ENCODE measurements at places on chromosomes 1 and 21.

DNA sequence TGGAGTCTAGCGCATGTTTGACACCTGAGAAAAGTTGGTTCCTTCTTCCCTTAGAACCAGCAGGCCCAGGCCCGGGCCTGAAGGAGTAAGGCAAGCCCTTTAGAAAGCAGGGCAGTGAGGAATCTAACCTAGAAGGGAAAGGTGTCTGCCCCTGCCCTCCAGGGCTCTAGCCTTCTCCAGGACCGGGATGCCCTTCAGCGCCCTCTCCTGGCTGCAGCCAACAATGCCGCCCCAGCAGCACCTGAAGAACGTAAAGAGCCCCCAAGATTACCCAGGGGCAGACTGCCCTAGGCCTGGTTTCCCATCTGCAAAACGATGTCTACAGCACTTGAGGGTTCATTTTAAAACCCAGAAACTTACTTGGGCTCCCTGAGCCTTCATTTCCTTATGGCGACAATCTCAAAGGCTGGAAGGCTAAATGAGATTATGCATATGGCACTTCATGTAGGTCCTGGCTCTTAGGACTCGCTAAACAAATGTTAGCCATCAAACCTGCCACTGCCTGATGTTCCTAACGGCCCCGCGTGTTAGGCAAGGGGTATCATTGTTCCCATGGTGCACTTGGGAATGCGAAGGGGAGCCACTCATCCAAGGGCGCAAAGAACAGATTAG is 106.7 kb upstream of the KLHDC7A start:
- DNase-seq, result no peak

GRCh38 chr21:21074305-21074704 is 76.1 kb downstream of the NCAM2 start:
- no peak for DNase-seq

GRCh38 chr1:231869364-231869763 is 242.8 kb downstream of the DISC1 start:
- DNase-seq, result no peak

DNA sequence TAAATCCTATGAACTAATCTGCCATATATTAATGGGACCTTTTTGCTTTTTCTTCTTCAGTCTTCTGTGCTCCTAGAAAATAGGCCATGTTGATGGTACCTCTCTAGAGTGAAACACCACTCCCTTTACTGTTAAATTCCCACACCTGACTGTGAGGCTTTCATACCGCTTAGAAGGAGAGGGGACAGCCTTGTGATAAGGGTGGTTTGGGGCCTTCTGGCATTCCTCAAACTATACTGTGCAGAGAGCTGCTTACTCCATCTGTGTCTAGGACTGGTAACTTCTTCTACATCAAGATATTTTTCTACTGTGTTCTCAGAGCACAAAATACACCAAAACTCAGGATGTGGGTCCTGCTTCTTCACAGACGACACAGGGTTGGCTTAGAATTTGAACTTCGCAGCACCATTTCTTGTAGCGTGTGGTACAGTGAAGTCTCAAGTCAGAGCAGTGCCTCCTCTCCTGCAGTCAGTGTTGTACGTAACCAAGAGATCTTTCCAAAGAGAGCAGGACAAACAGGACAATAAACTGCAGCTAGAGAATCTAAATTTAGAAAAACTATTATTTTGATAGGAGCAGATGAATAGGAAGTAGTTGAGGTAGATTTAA is 43.8 kb downstream of the MACO1 start:
- DNase-seq, result no peak

- no peak for DNase-seq
These were observed 10.9 kb upstream of the ABCG1 start for GRCh38 chr21:42208036-42208435.

DNA sequence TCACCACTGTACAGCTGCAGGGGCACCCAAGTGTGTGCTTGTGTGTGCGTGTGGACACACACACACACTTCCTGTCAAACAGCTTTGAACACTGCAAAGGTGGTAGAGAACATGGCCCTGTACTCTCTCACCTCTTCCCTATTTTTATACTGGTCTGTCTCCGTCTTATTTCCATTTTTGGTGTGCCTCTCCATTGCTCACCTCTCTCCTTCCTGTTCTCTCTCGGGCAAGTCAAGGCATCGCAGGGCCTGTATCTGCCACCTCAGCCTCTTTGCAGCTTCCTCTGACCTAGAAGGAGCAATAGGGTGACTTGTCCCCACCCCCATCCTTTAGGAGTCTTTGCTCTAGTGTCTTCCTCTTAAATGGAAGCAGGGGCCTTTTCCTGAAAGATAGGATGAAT is 2.2 kb downstream of the SMCP start:
- DNase-seq, result no peak

- no peak for DNase-seq
These were observed 59.9 kb upstream of the CACNA1E start for GRCh38 chr1:181423301-181423918.

DNA sequence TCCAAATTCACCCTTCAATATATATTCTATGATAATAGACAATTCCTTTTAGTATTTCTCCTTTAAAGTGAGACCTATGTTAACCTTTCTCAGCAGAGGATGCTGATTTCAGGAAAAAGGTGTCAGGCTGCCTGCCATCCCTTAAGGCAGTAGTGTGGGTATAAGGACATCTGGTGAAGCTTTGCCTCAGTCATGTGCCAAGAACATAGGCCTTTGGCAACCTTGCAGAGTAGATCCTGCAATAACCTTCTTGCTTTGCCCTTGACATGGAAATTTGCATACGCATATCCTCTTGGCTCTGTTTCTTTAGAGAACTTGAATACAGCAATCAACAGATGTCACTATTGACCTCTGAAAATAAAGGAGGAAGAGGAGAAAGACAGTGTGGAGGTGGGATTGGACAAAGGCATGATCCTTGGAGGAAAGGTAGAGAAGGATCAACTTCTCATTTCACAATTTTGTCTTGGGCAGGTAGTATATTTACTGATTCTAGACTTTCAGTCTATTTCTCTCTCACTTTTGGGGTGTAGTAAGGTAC is 21.1 kb upstream of the ZRANB2 start:
- DNase-seq, result no peak

GRCh38 chr1:223033658-223034057 is 109.4 kb downstream of the TLR5 start:
- DNase-seq, result no peak

GRCh38 chr1:61082311-61083012 is at the start of gene NFIA:
NFIA (plus strand) TSS chr1:61082561.
- DNase-seq, result no peak

DNA sequence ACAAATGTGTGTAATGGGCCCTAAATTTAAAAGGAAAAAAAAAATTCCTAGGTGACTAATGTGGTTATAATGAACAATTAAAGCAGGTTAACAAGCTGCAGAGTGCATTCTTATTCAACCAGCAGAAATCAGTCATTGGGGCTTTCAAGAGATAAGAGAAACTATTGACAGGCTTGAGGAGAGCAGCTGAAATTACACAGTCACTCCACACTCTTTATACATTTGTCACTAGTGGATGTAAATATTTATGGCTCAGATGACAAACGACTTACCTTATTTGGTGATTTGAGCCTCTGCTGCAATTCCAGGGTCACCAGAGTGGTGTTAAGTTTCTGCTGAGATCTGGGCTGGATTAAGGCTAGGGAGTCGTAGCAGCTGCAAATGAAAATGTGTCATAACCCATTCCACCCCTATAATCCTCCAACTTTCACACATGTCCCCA is 896.3 kb downstream of the TTLL7 start:
- no peak for DNase-seq

- no peak for DNase-seq
These were observed 58.4 kb upstream of the ATP1B1 start for GRCh38 chr1:169048043-169048442.

DNA sequence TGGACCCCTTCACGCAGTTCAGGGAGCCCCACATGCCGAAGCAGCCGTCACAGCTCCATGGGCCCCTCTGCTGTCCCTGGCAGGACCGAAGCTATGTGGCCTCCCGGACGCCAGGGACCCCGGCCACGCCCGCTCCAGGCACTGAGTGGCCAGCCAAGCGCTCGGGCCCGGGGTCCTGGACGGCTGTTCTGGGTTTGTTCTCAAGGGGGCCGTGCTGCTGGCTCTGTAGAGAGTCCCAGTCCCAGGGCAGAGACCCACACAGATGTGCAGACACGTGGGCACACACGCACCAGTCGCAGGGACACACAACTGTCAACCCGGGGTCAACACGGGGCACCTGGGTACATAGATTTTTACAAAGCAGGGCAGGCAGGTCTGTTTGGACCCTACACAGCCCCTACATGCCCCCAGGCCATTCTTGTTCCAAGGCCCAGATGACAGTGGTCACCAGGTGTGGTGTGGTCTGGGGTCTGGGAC is 6.7 kb downstream of the B3GALT6 start:
- DNase-seq, result no peak

- no peak for DNase-seq
These were observed 15.5 kb upstream of the PDC start for GRCh38 chr1:186476264-186477040.

- DNase-seq, result peak; percentile 12
These were observed 498.2 kb upstream of the C1orf87 start for GRCh38 chr1:60571811-60572210.

DNA sequence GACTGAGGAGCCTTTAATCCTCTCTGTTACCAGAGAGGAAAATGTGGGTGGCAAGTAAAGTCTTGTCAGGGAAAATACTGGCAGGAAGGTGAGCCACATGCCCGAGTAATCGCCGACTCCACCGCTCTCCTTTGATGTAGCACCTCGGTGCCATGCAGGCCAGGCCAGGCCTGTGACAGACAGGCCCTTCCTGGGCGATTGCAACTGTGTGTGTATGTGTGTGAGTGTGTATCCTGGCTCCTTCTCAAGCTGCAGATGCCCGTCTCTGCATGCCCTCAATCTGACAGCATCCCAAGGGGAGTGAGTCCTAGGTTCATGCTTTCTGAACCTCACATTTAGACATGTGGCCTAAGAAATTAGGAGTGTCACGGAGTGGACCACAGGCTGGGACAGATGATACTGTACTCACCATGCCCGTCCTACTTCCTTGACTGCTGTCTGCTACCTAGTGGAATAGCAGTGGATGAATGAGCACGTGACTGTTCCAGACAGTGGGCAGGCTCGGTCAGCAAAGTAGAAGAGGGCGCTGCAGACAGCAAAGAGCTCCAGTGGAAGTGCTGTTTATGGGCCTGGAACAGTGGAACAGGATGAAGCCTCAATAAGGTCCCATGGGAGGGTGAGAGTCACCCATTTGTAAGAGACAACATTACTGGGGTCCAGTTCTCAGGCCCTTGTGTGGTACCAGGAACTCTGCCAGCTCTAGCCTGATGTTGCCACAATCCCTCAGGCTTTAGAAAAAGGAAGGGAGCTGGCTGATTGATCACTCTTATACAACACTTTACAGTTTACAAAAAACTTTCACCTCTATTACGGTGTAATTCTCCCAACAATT is 25.3 kb downstream of the SERTAD4 start:
- no peak for DNase-seq

DNA sequence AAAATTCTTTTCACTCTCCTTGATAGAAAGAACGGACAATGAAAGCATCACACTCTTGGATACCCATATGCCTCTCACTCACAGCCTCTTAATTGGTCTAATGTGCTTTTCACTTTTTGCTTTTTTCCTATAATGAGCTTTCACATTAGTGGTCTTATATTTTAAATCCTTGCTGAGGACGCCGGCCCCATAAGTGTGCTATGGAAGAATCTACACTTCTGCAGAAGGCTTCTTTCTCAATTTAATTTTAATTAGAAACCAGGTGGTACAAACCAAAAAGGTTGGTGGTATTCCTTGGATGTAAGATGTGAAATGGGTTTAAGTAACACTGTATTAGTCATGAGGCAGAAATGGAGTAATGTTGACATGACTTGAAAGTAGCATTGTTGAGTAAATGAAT is 190.6 kb upstream of the NFIA start:
- DNase-seq, result no peak

DNA sequence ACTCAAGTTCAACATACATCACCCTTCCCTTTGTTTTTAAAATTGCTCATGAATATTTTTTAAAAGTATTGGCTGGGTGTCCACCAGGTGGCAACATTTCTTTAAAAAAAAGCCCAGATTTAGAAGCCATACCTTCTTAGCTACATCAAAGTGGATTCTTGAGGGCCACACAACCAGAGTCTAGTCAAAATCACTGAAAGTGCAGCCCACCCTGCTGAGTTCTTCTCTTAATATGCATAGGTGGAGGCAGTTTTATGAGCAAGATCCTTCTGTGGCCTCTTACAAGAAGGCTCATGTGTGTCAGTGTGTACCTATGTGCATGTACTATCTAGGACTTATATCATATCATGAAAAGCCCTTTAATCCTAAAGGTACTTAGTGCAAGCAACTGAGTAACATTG is 16.9 kb upstream of the GNG12 start:
- no peak for DNase-seq

DNA sequence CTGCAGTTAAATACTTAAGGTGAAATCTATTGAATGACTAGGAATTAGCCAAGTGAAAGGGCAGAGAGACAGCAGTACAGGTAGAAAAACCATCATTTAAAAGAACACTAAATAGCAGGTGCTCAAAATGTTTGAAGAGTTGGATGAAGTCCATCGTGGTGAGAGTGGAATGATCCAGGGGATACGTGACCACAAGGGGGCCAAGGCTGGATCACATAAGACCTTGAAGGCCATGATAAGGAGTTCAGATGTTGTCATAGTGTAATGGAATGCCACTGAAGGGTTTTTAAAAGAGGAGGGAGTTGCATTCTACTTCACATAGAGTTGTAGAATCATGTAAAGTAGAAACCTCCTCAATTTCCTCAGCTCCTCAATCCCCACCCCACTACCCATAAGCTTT is 34.8 kb upstream of the HOOK1 start:
- no peak for DNase-seq

DNA sequence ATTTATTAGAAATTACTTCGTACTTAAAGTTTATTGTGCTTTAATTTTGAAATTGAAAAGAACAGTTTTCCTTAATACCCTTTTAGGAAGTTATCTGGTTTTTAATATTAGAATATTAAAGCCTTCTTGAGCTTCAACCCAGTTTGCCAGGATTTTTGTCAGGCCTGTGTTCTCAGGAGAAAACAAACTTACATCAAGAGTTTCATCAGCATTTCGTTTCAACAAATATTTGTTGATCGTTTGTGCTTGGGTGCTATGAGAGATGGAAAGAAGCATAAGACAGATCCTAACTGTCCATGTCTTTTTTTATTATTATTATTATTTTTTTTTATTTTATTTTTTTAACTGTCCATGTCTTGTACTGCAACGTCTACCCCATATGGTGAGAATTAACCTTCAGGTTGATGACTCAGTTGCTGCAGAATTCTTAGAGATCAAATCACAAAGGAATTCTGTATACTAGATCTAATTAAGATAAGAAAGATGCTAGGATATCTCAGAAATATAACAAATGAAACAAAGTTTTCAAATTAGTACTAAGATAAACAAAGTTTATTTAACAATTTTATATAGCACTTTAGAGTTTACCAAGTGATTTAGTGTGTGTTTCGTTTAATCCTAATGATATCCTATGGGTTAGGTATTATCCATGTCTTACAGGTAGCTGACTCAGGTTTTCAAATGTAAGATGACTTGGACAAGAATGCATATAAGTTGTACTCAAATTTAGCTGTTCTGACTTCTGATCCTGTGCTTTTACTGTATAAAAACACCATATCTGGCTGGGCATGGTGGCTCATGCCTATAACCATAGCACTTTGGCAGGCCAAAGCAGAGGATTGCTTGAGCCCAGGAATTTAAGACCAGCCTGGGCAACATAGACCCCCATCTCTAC is 14.3 kb downstream of the FBXO28 start:
- no peak for DNase-seq

Measured in GM04503 (cell line).